ENCODE measurements at places on chromosomes 12 and 14.

- DNase-seq = no peak
Measured at GRCh38 chr12:71469258-71469750, 29.7 kb downstream of the LGR5 start.

- DNase-seq = no peak
Measured at GRCh38 chr12:56989861-56990610, 16.3 kb downstream of the ZBTB39 start.

DNA sequence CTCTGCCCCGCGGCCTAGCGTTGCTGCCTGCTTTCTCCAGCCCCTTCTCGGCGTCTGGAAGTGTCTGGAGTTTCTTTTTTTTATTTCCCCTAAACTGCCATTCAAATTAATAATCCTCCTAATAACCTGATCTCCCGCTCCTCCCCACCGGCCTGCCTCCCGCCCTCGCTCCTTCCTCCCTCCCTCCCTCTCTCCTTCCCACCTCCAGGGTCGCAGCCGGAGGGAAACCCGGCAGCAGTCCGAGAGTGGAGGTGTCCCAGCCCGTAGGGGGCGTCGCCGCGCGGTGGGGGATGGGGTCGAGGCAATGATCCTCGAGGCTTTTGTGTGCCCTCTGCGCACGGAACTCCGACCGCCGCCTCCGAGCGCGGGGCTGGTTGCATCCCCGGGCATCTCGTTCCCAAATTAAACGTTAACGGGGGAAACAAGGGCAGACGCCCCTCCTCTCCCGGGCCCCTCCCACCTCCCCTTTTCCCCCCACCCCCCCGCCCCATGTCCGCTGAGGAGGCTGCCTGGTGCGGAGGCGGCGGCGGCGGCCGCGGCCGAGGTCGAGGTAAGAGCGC, 1.0 kb upstream of the SOCS2 start:
- peak; percentile 87 for DNase-seq

DNA sequence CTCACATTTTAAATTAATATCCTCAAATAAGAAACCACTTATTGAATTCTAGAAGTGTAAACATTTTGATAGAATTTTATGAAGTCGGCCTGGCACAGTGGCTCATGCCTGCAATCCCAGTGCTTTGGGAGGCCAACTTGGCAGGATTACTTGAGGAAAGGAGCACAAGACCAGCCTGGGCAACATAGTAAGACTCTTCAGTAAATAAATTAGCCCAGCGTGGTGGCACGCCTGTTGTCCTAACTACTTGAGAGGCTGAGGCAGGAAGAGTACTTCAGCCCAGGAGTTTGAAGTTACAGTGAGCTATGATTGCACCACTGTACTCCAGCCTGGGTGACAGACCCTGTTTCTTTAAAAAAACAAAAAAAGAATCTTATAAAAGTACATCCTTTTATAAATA, 8.9 kb upstream of the ZNF410 start:
- DNase-seq = no peak

- no peak for DNase-seq
Measured at GRCh38 chr12:38289396-38289795, 27.2 kb upstream of the ALG10B start.

DNA sequence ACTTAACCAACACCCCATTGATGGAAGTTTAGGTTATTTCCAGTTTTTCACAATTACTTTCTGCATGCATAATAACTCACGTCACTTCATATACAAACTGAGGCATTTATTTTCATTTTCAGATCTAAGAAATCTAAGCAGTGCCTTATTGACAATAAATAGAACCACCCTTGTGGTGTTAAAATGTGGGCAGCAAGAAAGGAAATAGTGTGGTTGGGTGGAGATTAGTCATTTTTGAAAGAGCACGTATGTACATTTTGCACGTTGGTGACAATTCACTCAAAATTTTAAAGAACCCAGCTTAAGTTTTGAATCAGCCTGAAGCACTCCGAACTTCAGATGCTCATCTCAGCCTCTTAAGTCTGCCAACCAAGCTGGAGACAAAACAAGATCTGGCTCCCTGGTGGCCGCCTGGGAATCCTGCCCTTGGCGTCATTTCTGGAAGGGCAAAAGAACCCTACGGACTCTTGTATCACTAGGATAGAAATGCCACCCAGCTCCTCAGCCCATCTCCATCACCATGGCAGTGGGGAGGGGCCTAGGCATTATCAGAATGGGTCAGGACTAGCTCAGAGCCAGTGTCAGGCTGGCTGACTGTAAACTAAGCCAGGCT, 89.5 kb upstream of the BCL2L14 start:
- no peak for DNase-seq

- DNase-seq = no peak
Measured at GRCh38 chr14:55706893-55707292, 126.9 kb downstream of the KTN1 start.

GRCh38 chr12:113228394-113229028, 7.2 kb downstream of the TPCN1 start:
- no peak for DNase-seq

GRCh38 chr12:131537267-131537958, 173.5 kb upstream of the SFSWAP start:
- DNase-seq = no peak

GRCh38 chr12:124759841-124760503, 103.7 kb downstream of the SCARB1 start:
- DNase-seq = no peak

- no peak for DNase-seq
Measured at GRCh38 chr14:20632831-20633691, 8.4 kb downstream of the OR6S1 start.

GRCh38 chr12:96441816-96442215, 41.6 kb upstream of the CDK17 start:
- no peak for DNase-seq

GRCh38 chr14:46063872-46064271, 587.7 kb downstream of the RPL10L start:
- no peak for DNase-seq

Measured in heart left ventricle (tissue), 16 donors.